ENCODE measurements at places on chromosomes 6 and 20. TPM values are rescaled to one million over a fixed set of nuclear protein-coding genes. Genes with fewer than 3 reads are reported as not detected.

The PPP1R16B gene
- total RNA-seq = 7.5 TPM

The VWA7 gene
- total RNA-seq = 0.88 TPM

The EIF6 gene
- 47.2 TPM for total RNA-seq

The TNFRSF6B gene
- 5.4 TPM for total RNA-seq

The HLA-DRB5 gene
- not detected for total RNA-seq

The RPS10 gene
- 1,229 TPM for total RNA-seq

The BPHL gene
- 19.8 TPM for total RNA-seq

The RIPOR2 gene
- total RNA-seq = 23.1 TPM

The ZFAND3 gene
- 52.8 TPM for total RNA-seq

The BCL2L1 gene
- total RNA-seq = 133 TPM

The ZC2HC1B gene
- not detected for total RNA-seq

The TMEM170B gene
- total RNA-seq = 31.4 TPM

The NRSN1 gene
- total RNA-seq = 12.5 TPM

The CAGE1 gene
- not detected for total RNA-seq

The LZTS3 gene
- total RNA-seq = 18.7 TPM

The RSPH9 gene
- total RNA-seq = 1.7 TPM

The THBD gene
- 14.5 TPM for total RNA-seq

The ZNF451 gene
- total RNA-seq = 153 TPM

The HLA-DQB1 gene
- total RNA-seq = 0.27 TPM

The LY6G5C gene
- 1.9 TPM for total RNA-seq

The KIF6 gene
- total RNA-seq = 6.2 TPM

All from camera-type eye (tissue), 1 donor.